ENCODE measurements at places on chromosomes 6 and 20.

DNA sequence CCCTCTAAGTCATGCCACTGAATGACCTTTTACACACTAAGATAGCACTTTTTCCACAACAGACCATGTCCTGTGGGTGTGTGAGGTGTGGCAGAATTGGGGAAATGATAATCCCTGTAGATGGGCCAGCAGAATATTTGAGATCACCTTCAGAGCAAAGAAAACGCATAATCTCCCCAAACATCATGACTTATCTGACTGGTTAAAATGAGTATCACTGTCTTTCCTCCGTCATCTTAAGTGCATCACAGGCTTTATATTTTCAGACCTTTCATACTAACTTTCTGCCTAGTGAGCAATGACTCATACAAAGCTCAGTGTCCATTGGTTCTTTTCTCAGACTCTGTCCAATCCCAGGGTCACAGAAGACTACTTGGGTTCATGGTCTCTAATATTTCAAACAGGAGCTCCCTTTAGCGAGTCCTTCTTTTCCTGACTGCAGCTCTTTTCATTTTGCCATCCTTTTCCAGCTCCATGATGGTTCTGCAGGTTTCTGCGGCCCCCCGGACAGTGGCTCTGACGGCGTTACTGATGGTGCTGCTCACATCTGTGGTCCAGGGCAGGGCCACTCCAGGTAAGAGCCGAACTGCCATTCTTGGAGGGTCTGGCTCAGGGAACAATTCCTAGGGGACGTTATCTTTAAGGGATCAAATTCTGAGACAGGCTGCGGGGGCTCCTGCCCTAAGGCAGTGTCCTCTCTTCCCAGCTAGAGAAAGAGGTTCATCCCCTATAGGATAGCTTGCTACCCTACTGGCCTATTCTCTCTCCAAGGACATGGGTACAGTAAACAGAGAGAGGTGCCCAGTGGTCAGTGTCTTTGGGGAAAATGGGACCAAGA is at the start of gene HLA-DPB1:
Gene HLA-DPB1 (plus strand): TSS at position 423 of the 838 bp plus-strand sequence. CDS start 52 bp downstream, at position 475.
- no peak for DNase-seq

- no peak for DNase-seq
These were observed 9.8 kb upstream of the ID1 start for GRCh38 chr20:31595380-31595653.

DNA sequence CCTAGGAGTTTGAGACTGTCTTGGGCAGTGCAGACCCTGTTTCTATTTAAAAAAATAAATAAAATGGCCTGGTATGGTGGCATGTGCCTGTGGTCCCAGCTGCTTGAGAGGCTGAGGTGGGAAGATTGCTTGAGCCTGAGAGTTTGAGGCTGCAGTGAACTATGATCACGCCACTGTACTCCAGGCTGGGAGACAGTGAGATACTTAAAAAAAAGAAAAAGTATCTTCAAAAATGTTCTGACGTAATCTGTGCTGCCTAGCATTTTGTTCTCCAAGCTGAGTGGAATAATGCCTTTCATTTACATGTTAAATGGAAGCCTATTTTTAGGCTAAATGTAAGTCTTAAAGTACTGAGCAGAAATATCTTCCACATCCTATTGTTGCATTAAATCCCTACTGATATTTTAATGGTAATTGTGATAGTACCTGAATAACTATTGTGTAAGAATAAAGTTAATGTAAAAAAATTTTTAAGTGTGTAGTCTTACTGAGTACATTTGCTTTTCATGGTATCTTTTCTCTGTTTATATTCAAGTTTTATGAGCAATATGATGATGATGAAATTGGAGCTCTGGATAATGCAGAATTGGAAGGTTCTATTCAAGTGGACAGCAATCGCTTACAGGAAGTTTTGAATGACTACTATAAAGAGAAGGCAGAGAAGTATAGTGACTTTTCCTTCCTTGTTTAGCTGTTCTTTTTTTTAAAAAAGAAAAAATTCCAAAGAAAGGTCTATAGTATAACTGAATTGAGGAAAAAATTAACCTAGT is 4.2 kb upstream of the ZC2HC1B start:
- no peak for DNase-seq

- DNase-seq: no peak
These were observed at the start of gene PPP1R3G for GRCh38 chr6:5084781-5085647. Gene PPP1R3G, plus strand, starts transcription at chr6:5085341. Its CDS starts 145 bp downstream, at chr6:5085486.
